Inflammatory macrophage treated with lipopolysaccharide for 1 hour (primary cell): ENCODE measurements at places on chromosomes 6 and 20.

DNA sequence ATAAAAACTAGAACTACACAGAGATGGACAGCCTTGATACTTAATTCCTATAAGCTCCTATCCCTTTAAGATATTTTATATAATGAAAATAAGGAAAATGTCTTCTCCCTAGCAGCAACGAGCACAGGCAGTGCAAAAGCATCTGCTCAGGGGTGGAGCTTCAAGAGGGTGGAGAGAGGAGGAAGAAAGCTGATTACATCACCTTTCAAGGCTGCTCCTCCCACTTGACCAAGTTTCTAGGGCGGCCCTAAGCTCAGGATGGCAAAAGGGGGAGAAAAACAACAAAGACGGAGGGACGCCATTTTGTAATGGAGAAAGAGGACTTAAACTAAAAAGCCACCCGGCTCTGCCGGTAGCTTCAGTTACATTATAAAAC lies 2.2 kb downstream of the PPP1R10 start:
- DNase-seq, result peak; percentile 97

DNA sequence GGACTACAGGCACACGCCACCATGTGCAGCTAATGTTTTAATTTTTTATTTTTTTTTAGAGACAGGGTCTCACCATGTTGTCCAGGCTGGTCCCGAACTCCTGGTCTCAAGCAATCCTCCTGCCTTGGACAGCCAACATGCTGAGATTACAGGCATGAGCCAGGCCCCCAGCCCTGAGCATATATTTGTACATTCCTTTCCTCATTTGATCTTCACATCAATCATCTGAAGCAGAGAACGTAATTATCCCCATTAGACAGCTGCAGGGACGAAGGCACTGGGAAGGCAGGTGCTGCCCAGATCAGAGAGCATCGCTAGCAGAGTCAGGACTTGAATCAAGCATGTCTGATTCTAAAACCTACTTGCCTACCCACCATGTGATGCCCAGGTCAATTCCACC lies 41.0 kb upstream of the SIRPA start:
- DNase-seq, result no peak

DNA sequence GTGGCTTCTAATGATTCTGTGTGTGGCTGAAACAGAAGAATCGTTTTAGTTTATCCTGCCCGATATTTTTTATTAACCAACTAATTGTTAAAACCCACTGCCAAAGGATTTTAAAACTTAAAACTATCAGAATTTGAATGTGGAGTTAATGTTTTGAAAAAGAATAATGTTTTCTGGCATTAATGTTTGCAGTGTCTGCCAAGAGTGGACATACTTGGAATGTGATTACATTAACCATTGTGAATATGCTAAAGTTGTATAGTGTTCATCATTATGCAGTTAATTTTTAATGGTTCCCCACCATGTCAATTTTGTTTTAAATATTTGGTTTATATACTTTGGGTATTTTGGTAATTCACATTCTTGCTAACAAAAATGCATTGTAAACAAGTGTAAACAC lies 24.4 kb downstream of the DCBLD1 start:
- no peak for DNase-seq

- no peak for DNase-seq
These were observed 929.9 kb upstream of the EPHA7 start for GRCh38 chr6:94349227-94349626.

DNA sequence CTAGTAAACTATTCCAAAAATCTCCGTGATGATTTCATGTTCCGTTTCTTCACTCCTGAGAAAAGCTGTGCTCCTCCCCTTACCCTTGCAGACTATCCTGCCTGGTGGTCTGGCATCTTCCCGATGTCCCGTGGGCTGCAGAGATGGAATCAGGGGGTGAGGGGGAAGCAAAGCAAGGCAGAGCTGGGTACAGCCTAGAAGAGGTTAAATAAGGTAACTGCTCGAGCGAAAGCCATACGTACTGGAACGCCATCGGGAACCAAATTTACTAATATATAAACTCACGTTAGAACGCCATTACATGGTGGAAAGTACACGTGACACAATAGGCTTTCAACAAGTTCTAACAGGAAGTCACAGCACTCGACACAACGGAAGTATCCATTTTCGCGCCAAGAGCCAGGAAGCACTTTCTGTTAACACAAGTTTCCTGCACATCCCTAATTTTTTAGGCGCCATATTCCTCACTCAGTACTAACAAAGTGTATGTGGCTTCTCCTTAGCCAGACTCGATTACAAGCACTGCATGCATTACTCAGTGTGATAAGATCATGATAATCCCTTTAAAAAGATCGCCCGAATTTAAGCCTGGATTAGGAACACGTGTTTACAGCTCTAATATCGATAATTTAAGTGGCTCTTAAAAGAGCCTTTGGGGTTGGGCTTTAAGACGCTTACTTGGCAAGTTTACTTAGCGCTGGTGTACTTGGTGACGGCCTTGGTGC lies 101.6 kb upstream of the PRSS16 start:
- DNase-seq, result peak; percentile 79

DNA sequence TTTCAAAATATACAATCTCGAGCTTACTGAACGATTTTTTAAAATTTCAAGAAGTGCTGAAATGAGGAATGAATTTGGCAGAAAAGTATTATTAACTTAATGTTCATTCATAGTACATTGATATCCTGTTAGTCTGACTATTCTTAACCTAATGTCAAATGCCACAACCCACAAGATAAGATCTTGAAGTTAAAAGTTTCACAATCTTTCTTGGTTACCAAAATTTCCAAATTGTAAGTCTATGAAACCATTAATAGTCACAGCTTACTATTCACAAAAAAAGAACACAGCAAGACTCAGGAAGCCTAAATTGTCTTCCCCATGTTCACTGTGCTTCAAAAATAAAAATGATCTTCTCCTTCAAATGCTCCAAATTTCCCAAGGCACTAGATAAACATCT lies 71.3 kb downstream of the HACE1 start:
- DNase-seq, result no peak

GRCh38 chr6:134729561-134729960 lies 220.3 kb downstream of the ALDH8A1 start:
- no peak for DNase-seq

GRCh38 chr6:12439296-12439695 lies 149.1 kb downstream of the EDN1 start:
- DNase-seq, result no peak

- DNase-seq, result no peak
These were observed 14.3 kb upstream of the FAM135A start for GRCh38 chr6:70398783-70399728.

- DNase-seq, result no peak
These were observed 17.9 kb upstream of the SNHG17 start for GRCh38 chr20:38452880-38453624.

DNA sequence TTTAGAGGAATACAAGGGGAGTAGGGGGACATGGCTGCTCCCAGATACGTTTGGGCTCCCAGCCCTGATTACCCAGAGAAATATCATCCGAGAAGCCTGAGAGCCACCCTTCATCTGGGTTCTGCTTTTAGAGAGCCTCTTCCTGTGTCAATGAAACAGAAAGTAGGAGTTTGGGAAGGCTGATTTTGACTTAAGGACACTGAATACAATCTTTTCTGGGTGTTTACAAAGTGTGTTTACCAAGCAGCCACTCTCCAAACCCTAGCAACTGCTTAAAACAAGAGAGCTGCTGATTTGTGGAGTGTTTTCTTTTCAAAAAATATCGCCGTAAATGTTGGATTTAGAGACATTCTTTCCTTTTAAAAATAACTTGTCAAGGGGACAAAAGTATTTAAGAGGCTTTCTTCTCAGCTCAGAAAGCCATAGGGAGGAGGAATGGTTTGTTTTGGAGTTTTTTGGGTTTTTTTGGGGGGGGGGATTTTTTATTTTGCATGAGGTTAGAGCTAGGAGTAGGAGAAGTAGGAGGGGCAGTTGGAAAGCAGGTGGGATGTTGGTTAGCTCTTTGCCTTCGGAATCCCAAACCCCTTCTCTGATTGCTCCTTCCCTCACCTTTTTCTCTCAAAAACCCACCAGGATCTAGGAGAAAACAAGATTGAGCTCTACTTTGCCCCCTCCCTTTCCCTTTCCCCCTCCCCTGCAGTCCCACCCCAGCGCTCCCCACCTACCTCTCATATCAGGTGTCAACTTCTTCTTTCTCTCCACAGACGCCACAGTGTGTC lies 12.4 kb downstream of the MAFB start:
- peak; percentile 38 for DNase-seq

- peak; percentile 69 for DNase-seq
These were observed 25.1 kb downstream of the MYBL2 start for GRCh38 chr20:43691928-43692524.

DNA sequence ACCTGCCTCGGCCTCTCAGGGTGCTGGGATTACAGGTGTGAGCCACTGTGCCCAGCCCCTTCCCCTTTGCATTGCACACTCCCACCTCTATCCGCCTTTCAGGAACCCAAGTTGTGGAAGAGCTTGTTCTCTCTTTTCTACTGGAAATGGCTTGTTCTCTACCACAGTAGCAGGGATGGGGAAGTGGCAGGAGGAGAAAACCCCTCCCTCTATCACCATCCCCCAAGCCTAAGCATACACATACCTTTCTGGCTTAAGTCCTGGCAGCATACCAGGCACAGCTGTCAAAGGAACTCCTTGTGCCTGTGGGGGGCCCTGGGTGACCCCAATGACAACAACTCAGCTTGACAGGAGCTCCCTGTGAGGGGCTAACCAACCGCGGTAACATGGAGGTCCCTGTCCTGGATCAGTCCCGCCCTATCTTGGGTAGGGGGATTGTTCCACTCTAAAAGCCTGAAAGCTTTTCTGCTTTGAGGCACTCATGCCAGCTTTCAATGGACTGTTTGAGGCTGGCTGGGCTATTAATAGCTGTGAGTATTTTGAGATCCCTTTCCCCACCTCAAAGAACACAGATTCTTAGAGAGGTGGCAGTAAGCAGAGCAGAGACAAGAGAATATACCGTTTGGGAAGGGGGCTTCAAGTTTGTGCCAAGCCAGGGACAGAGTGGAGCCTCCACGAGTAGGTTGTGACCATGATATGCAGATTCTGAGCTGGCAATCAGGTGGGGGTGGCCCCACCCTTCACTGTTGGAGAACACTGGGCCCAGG lies 2.3 kb downstream of the KLHDC3 start:
- DNase-seq, result peak; percentile 5

DNA sequence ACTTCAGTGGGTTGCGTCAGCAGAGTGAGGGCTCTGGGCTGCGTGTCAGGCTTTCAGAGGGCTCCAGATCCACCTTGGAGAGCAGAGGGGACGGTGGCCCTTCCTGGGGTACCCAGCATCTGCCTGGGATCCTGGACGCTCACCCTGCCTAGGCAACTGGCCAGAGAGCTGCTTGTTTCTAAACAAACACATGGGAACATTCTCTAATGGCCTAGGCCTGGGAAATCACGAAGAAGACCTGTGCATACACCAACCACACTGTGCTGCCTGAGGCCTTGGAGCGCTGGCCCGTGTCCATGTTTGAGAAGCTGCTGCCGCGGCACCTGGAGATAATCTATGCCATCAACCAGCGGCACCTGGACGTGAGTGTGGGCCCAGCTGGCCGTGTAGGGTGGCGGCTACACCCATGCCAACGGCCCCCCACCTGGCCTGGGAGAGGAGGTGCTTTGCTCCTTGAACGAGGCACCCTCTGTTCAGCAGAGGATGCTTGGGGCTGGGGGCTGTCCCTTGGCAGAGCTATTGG lies 32.2 kb downstream of the PYGB start:
- DNase-seq, result no peak

DNA sequence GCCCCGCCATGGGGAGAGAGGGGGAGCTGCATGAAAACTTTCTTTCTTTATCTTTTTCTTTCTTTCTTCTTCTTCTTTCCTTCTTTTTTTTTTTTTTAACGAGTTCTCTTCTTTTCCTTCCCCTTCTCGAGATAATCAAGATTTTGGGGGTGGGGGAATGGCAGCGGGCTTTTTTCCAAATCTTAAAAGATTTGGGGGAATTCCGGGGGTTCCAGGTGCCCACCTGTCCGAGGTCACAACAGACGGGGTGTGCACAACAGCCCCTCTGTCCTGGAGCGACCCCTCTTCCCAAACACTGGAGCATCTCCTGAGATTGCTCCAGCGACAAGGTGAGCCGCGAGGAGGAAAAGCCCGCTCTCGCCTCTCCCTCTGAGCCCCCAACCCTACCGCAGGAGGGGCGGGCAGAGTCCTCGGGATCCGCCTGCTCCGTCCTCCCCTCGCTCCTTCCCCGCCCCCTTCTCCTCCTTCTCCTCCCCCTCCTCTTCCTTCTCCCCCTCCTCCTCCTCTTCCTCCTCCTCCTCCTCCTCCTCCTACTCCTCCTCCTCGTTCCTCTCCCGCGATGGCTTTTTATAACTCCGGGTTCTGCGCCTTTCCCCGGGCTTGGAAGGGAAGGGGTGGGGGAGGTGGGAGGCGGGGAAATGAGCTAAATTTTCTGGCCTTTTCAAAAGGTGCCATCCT lies 689 bp upstream of the KCNB1 start:
- DNase-seq, result no peak

- DNase-seq, result no peak
These were observed 53.3 kb downstream of the SLC22A23 start for GRCh38 chr6:3403238-3404173.

DNA sequence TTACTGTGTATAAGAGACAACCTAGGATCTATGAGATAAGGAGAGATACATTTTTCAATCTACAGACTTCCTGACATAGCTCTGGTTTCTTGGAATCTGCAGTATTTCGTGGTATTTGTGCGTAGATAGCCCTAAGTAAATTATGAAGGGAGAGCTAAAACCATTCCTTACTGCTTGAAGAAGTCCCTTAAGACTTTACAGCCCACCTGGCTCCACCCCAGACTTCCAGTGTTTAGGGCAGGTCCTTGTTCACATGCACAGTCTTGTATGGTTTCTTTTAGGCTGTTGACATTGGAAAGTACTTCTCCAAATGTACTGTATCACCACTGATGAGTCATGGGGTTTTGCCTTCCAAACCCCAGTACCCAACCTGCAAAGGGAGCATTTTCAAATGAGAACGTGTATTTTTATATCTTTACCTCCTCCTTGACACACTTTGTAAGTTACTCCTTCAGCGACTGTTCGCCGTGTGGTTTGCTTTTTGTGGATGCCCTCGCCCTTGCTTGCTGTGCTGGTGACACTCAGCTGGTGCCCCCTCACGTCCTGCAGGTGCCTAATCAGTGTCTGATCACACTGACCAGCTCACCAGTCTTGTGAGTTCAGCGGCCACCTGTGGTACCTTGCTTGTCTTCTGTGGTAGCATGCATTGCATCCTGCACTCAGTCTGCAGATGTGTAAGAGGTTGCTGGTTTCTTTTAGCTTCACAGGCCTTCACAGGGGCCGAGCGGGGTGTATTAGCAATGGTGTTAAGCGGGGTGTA lies 73.3 kb downstream of the IGF2R start:
- DNase-seq, result no peak

DNA sequence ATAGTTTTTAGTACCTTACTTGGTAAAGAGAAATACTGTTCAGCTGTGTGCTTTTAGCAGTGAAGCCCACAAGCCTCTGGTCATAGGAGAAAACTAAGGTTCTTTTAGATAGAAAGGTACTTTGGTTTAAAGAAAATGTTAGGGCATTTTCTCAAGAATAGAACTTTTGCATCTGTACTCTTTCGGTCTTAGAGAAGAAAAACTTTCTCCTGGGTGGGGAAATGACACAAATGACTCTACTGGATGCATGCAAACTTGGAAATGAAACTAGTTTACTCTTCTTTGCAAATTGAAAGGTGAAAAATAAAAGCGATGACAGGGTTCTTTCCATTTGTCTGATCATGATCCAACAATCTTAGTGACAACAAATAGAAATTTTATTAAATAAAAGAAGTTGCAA lies 2.1 kb upstream of the TMEM217 start:
- DNase-seq, result no peak

- DNase-seq, result no peak
These were observed 33.7 kb upstream of the ZBP1 start for GRCh38 chr20:57653910-57654309.
